Smooth muscle cell of the brain vasculature (primary cell): ENCODE measurements at places on chromosomes 11 and 22.

- DNase-seq, result no peak
Measured at GRCh38 chr11:86072211-86072610, 3.3 kb upstream of the PICALM start.

- DNase-seq, result no peak
Measured at GRCh38 chr11:111114091-111114490, 131.4 kb upstream of the POU2AF2 start.

DNA sequence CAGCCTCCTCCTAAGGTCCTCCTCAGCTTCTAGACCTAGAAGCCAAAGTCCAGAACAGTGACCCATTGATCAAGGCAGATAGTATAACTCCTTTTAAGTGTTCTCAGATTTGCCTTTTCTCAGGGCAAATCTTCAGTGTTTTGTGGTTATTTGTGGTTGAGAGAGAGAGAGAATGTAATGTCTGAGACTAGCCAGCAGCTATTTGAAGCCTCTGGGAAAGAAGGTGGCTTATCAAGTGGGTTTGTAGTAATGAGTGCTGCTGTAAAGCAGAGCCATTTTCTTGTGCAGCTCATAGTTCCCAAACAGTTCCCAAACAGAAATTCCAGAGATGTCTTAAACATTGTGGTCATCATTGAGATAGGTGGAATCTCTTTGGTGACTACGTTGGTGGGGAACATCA, 89.5 kb downstream of the RNF169 start:
- DNase-seq, result no peak

DNA sequence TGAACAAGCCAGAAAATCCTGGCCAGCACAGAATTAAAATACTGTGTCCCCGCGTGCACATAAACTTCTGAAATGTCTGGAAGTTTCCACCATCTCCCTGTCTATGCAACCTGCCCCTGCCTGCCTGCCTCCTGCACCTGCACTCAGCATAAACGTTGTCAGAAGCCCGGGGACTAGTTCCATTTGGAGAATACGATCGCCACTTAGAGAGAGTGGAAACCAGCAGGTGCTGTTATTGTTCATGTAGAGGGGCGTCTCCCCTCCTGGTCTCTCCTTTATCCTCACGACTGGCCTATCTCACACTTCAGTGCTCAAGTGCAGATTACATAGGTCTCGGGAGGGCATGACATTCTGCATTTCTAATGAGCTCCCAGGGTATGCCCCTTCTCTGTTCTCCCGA, 35.6 kb downstream of the MPPED1 start:
- no peak for DNase-seq

GRCh38 chr22:38766076-38766777, 10.4 kb upstream of the SUN2 start:
- DNase-seq, result no peak

GRCh38 chr11:66247295-66247694, 21.1 kb upstream of the RAB1B start:
- DNase-seq, result no peak
